ENCODE measurements at places on chromosomes 5 and 9.

DNA sequence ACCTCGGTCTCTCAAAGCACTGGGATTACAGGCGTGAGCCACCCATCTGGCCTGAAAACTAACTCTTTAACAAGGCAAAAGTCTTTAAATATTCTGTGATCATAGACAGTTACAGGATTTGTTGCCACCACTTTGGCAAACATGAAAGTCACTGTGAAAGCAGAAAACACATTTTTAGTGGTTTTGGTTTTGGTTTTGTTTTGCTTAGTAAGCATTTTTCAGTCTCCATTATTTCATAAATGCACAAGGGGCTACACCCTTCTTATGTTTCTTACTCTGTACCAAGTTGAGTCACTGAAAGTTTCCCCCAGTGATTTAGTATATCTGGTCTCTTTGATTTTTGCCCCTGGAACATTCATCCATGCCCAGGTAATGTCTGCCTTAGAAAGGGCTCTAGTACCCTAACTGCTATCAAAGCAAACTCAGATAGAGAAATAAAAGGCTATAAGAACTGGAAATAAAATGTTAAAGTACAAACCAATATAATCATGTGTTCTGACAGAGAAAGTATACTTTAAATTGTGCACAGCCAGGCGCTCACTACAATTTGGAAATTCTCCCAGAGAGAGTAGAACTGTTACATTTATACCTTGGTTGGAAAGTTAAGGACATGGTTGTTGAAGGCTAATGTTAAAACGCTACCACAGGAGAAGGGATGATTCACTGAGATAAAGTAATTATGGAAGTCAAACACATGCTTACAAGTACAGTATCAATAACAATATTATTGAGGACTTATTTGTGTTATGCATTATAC, 1022.5 kb upstream of the DMAC1 start:
- no peak for DNase-seq

- DNase-seq: no peak
Measured at GRCh38 chr9:114319147-114319546, 3.8 kb upstream of the ORM1 start.

DNA sequence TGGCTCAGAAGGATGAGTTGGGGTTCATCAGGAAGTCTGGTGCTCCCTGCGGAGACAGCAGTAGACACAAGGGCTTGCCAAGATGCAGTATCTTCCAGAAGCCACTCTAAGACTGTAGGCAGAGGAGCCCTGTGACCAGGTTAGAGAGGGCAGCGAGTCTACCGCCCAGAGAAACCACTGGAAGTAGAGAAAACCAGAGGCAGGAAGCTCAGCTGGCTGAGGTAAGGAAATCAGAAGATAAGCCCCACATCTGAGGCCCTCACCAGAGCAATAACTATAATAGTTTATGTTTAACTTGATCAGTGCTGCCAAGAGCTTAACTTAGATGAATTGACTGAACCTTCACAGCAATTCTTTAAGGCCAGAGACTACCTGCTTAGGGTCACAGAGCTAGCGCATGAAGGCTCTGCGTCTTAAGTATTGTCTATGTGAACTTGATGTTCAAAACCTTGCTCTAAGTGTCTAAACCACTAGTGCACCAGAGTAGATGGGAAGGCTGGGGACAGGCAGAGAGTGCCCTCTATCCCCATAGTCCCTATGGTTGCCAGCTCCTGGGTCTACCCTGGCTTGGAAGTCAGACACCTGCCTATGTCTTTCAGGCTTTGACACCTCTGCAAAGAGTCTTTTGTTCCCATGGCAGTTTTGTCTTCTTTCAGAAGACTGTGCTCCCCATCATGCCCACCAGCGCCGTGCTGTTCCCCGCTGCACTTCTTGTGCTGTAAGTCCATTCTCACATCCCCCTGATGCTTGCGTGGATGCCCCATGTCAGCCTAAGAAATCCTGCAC, 228.2 kb upstream of the KLF4 start:
- no peak for DNase-seq

GRCh38 chr5:169429044-169429443, 128.1 kb upstream of the SLIT3 start:
- DNase-seq: no peak

- no peak for DNase-seq
Measured at GRCh38 chr9:126125577-126125976, 201.1 kb upstream of the MVB12B start.

DNA sequence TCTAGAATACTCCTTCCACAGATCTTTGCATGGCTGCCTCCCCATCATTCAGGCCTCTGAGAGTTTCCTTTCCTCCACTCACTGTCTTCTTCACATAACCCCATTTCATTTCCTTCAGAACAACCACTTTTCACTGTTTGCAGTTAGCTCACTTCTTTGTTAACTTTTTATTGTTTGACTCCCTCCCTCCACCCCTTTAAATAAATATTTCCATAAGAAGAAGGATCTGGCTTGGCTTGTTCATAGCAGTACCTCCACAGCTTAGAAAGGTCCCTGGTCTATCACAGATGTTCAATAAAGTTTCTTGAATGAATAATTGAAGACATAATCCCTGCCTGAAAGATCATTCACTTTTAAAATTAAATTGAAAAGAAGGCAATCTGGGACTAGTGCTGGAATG, 661.6 kb downstream of the ACTL7B start:
- no peak for DNase-seq

DNA sequence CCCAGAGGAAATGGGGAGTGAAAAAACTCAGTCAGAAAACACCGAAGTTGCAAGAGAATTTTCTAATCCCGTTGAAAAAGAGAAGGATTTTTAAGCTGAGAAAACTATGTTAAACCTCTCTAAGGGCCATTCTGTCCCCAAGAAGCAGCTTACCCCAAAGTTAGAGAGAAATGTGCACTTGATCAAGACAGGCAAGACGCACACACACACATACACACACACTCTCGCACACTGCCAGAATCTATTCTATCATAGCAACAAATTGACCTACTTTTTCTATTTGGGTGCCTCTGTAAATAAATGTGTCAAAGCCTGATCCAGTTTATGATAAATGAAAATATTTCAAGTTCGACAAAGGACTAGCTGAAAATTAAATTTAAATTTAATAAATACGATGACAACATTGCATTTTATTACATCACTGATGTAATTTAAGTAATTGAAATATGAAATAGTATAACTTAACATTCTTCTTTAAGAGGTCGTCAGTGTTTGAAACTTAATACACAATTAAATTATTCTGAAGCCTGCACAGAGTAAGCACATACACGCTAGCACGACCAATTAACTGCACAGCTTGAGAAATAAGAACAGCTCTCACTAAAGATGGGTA, 5.9 kb downstream of the NFIL3 start:
- no peak for DNase-seq

DNA sequence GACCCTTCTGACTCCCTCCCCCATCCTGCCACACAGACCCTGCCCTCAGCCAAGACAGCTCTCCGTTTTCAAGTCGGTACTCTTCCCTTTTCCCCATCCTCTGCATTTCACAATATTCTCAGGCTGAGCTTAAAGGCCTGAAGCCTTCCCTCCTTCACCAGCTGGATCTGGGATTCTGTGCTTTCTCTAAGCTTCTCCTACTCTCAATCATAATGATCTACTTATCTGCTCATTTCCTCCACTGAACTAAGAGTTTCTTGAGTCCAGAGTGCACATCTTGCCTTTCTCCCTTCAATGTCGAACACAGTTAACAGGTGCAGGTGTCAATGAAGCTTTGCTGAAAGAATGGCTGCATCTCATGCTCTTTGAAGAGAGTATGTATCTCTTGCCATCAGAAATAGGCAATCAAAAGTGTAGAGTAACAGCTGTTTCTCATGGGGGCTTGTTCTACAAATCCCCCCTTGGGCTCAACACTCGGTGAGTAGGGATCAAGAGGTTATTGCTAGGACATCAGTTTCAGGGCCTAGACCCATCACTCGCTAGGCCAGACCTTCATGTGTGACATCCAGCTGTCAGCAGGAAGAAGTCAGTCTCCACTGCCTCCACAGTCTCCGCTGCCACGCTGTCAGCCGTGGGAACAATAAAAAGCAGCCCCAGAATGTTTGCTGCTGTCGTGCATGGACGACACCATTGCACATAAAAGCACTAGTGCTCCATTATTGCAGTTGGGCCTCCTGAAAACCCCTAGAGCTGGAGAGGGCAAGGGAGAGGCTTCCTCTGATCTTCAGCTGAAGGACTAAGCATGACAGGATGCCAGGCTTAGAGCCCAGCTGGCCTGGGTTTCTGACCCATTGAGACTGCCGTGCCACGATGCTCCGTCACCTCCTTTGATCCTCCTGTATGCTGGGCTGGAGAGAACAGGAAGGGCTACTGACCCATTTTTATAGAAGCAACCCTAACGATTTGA, 23.7 kb downstream of the TRAF1 start:
- DNase-seq: no peak

- DNase-seq: no peak
Measured at GRCh38 chr5:67012171-67012570, 184.4 kb downstream of the CD180 start.

DNA sequence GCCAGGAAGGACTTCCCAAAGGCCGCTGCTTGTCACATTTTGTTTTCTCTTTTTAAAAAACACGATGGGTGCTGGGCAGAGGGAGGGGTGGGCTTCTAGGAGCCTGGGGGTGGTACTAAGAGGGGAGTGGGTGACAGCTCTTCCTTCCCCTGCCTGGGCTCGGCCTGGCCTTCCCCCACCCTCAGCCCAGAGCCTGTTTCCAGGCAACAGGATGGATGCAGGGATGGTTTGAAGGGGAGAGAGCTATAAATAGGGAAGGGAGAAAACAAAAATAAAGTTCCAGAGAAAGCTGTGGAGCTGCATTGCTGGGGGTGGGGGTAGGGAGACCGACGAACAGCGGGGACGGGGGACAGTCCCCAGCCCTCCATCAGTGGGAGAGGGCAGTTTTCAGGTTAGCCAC, 6.6 kb upstream of the GPRIN1 start:
- no peak for DNase-seq

DNA sequence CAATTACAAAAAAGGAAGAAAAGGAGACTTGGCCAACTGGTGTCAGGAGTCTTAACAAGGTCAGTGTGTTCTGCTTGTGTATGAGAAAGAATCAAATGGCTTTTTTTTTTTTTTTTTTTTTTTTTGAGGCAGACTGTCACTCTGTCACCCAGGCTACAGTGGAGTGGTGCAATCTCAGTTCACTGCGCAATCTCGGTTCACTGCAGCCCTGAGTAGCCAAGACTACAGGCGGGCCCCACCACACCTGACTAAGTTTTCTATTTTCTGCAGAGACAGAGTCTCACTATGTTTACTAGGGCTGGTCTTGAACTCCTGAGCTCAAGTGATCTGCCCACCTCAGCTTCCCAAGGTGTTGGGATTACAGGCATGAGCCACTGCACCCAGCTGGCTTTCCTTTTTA, 3.1 kb upstream of the IL7R start:
- DNase-seq: no peak

GRCh38 chr9:133493845-133494540, 15.1 kb upstream of the SLC2A6 start:
- no peak for DNase-seq

GRCh38 chr5:1729641-1730486, 69.8 kb downstream of the MRPL36 start:
- no peak for DNase-seq

GRCh38 chr5:148559461-148559860, 94.9 kb downstream of the HTR4 start:
- DNase-seq: peak; percentile 13

GRCh38 chr5:140399979-140400729, 1.5 kb upstream of the ANKHD1 start:
- DNase-seq: no peak

- no peak for DNase-seq
Measured at GRCh38 chr5:159609359-159609758, 279.1 kb upstream of the IL12B start.

- no peak for DNase-seq
Measured at GRCh38 chr5:464843-465590, 22.0 kb downstream of the EXOC3 start.

DNA sequence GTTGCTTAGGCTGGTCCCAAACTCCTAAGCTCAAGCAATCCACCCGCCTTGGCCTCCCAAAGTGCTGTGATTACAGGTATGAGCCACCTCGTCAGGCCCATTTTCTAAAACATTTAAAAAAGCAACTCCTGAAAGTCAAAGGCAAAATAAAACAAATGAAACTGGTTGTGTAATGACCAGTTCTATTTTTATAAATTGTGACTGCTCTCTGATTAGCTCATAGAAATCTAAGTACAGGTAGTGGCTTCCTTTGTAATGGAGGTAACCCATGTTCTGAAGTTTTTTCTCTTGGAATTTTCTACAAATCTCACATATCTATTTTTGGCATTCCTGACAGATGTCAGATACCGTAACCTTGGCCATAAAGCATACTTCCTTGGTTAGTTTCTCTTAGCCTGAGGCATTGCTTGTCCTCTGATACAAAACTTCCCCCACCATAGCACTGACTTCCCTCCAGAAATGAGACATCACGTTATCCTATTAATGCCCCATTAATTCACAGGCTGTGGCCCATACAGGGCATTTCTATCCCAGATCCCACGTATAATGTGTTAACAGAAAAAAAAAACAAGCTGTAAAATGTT, 14.1 kb upstream of the AK3 start:
- DNase-seq: no peak

DNA sequence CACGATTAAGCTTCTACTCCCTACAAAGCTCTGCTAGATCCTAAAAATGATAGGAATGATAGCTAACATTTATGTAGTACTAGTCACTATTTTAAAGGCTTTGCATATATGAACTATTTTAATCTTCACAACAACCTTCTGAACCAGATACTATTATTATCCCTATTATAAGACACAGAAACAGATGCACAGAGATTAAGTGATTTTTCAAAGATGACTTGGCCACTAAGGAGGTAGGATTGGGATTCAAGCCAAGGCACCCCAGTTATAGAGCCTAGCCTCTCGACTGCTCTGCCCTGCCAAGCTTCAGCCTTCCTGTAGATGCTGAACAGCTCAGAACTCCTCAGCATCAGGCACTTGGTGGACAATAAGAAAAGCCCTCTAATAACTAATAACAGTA, 200.9 kb upstream of the PTGER4 start:
- DNase-seq: no peak

DNA sequence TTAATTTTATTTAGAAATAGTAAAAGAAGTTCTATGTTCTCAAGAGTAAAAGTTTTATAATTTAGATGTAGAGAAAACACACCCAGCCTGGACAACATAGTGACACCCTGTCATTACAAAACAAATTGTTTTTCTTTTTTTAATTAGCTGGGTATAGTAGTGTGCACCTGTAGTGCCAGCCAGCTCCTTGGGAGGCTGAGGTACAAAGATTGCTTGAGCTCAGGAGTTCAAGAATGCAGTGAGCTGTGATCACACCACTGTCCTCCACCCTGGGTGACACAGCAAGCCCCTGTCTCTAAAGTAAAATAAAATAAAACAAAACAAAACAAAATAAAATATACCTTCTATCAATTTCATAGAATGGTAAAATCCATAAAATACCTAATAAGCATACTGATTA, 1017.8 kb upstream of the DMAC1 start:
- no peak for DNase-seq
